NCI-H1436 treated with DMSO at 0.1 percent for 48 hours (cell line): ENCODE measurements at places on chromosomes 6 and 20.

- DNase-seq, result no peak
These were observed 22.3 kb upstream of the SUPT3H start for GRCh38 chr6:45400021-45400420.

DNA sequence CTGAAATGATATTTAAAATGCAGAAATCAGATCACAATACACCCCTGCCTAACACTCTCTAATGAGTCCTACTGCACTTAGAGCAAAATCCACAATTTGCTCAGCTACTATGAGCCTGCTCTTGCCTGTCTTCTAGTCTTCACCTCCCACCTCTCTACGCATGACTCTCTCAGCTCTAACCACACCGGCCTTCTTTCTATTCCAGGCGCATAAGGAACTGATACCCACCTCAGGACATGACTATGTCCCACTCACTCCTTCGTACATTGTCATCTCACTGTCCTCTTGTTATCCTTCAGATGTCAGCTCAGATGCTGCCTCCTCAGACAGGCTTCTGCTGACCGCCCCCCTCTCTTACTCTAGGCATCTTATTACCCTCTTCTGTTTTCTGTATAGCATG is 201.0 kb upstream of the FLRT3 start:
- no peak for DNase-seq

DNA sequence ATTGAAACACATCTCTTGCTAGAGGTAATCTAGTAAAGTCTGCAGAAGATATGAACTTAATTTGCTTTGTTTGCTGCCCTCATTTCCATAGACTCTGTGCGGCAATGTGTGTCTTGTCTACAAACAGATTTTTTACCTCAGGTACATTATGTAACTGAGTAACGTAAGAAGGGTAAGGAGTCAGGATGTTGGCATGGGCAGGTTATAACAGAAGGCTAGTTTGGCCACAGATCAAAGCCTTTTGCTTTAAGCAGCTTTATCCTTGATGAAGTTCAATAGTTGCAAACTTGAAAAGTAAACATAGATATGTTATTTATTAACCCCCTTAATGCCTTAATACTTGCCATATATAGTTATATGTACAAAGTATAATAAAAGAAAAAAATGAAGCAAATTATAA is 391.6 kb upstream of the FKBP1C start:
- no peak for DNase-seq

GRCh38 chr6:17688481-17688880 is 18.2 kb downstream of the NUP153 start:
- no peak for DNase-seq

DNA sequence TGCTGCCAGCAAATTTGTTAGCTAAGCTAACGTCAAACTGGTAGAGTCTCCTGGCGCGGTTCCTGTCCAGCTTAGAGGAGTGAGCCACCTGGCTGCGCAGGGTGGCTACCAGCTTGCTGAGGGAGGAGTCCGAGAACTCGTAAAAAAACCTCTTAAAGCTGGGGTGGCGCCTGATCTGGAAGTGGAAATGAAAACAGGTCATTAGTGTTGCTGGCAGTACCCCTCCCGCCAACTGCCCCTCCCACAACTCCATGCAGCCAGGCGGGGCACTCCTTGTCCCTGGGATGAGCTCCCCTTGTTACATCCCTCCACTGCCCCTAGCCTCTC is 17.3 kb downstream of the BNIP5 start:
- DNase-seq, result no peak

- no peak for DNase-seq
These were observed 92.7 kb upstream of the JARID2 start for GRCh38 chr6:15153191-15153590.

- DNase-seq, result no peak
These were observed 75.4 kb upstream of the TMEM244 start for GRCh38 chr6:129936329-129937165.

GRCh38 chr6:125781314-125781868 is 9.4 kb upstream of the NCOA7 start:
- no peak for DNase-seq

DNA sequence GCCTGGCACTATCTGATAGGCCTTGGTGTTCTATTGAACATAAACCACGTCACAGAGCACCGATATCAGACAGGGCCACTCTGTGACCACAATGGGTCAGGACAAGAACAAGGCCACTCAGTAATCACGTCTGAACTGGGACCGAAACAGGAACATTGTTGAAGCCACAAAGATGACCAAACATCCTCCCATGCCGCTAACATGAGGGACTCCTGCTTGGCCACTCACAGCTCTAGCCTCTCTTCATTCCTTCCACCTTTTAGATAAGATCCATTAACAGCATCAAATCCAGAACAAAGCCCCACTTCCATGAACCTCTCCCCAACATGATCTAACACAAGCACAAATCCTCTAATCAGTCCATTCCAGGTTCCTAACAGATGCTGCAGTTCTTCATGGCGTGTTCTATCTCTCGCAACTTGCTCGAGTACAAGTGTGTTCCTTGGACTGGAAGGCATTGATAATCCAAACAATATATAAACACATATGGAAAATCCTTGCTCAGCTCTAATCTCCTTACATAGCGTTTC is 7.4 kb downstream of the SIRT5 start:
- DNase-seq, result no peak

DNA sequence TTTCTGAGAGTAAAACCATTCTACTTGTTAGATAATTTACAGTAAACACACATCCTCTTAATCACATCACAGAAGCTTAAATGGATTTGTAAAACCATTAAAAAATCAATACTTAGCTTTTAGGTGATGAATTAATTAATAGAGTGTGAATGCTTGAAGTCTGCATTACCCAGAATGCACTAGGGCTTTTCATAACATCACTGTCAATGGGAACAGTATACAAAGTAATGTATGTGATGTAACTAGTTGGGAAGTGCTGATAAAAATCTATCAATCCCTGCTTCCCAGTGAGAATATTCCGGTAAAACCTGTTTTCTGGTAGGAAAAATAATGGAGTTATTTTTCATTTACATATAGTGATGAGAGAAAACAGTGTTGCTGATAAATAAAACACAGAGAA is 23.1 kb upstream of the HDGFL1 start:
- no peak for DNase-seq

- DNase-seq, result no peak
These were observed 443.7 kb downstream of the FRK start for GRCh38 chr6:115617031-115617430.

DNA sequence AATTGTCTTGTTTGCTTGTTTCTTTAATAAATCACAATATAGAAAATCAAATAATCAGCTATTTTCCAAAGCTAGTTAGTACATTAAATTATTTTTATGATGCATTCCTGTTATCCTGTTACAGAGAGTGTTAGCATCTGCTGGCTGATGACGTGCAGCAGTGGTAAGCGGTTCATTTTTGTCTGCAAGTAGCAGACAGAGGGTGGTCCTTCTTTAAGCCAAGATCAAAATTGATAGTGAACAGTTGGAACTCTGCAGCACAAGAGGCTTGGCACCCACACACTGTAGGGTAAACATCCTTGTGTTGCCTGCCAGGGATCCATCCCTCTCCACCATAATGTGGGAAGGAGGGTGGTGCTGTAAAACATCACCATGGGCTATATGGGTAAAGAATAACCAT is 158.3 kb downstream of the FRK start:
- DNase-seq, result no peak

DNA sequence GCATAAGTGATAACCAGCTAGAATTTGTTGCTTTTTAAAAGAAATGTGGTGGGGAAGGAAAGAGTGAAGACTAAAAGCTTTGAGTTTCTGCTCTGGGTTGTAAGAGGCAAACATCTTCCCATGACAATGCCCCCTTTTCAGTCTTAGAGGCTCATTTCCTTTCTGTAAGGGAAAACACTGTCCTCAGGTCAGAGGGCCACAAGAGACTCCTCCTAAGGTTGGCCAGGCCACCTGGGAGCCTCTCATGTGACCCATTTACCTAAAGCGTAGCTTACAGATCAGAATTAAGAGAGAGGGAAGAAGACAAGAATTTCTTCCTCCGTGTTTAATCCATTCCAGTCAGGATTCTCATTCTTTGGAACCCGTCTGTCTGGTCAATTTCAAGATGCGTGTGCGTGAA is 220.4 kb upstream of the HEY2 start:
- no peak for DNase-seq

- no peak for DNase-seq
These were observed 45.9 kb downstream of the SLC22A3 start for GRCh38 chr6:160393891-160394653.

DNA sequence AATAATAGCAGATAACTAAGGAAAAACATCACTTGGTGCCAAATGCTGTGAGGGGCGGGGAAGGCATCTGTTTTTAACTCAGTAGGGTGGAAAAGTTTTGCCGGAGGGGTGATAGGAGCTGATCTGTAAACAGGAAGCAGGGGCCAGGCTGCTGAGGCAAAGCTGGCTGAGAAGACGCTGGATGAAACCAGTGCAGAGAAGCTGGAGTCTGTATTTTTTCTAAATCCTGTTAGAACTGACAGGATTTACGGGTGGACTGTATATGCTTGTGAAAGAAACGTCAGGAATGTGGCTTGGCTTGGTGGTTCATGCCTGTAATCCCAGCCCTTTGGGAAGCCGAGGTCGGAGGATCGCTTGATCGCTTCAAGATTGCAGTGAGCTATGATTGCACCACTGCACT is 5.6 kb downstream of the PCMTD2 start:
- DNase-seq, result no peak

DNA sequence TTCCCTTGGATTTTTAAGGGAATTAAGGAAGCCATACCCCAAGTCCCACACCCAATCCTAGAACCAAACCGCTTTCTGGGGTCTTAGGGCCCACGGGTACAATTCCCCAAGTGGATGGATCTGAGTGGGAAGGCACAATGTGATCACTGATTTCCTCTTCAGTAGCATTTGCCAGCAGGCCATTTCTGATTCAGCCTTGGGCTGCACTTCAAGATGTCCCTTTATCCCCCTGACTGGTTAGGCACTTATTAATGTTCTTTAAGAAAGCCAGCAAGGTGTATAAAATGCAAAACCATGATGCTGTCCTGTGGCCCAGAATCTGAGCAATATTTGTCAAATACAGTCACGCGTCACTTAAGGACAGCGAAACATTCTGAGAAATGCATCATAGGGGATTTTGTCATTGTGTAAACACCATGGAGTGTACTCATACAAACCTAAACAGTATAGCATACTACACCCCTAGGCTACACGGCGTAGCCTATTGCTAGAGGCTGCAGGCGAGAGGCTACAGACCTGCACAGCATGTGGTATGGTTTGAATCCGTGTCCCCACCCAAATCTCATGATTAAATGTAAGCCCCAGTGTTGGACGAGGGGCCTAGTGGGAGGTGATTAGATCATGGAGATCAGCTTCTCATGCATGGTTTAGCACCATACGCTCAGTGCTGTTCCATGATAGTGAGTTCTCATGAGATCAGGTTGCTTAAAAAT is 234.2 kb downstream of the NRN1 start:
- DNase-seq, result no peak

- no peak for DNase-seq
These were observed 38.6 kb upstream of the NXT1 start for GRCh38 chr20:23311947-23312506.

DNA sequence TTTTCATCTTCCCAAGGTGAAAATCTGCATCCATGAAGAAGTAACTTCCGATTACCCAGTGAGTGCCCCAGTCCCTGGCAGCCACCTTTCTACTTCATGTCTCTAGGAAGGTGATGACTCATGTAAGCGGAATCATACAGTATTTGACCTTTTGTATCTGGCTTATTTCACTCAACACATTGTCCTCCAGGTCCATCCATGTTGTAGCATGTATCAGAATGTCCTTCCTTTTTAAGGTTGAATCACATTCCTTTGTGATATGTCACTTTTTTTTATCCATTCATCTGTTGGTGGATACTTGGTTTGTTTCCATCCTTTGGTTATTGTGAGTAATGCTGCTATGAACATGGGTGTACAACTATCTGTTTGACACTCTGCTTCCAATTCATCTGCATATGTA is 176.3 kb upstream of the CDYL start:
- DNase-seq, result no peak

- DNase-seq, result no peak
These were observed 100.5 kb downstream of the SAMD3 start for GRCh38 chr6:130122243-130122642.

- peak; percentile 53 for DNase-seq
These were observed 74.8 kb upstream of the MLN start for GRCh38 chr6:33878562-33878961.

DNA sequence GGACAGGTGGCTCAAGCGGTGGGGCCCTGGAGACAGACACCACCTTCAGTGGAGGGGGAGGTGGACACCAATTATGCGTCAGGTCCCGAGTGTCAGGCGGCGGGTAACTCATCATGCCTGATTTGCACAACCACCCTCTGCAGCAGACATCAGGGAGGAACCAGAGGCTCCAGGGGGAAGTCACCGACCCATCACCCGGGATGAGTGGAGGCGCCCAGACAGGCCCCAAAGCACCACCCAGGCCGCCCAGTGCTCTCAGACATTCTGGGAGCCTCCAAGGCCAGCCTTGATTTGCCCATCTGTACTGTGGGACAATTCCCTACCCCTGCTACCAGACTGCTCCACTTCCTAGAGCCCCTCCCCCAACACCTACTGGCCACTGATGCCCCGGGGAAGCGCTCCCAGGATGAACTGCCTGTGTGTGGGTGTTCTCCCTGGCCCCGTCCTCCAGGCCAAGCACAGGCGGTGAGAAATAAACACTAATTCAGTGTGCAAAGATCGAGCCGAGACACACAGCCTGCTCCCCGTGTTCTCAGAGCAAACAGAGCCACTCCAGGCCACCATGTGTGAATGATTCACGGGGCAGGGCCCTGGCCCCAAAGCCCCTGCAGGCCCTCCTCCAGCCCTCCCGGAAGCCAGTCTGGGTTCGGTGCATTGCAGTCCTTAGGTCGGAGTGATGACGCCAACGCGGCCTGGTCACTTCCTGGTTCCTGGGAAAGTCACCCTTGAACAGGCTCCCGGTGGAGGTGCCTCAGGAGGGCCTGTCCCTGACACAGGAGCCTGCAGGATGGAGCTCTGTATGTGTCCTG is 107.2 kb downstream of the ASXL1 start:
- no peak for DNase-seq

GRCh38 chr6:2441601-2442475 is 196.4 kb upstream of the GMDS start:
- DNase-seq, result no peak
